Stimulated activated CD4-positive, alpha-beta T cell treated with anti-CD3 and anti-CD28 coated beads, TNF-alpha, amount 100 ng/mL, for 4 hours (primary cell): ENCODE measurements at places on chromosomes 4 and X.

GRCh38 chr4:38791010-38791409 is 8.2 kb upstream of the TLR10 start:
- no peak for DNase-seq

DNA sequence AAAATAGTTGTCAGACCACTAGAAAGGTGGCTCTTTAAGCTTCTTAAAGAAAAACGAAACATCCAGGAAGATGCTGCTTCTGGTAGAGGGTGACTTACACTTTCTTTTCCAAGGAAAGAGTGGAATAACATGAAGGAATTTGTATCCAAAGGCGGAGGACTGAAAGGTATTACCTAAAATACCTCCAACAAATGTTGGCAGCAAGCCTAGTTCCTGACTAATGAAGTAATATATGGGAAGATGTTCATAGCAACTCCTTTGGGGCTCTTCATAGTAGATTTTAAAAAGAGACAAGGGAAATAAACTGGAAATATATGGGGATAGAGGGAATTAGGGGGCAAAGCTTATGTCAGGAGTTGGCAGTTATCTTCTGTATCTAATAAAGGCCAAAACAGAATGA is 116.2 kb downstream of the AASDH start:
- DNase-seq = no peak

- no peak for DNase-seq
These were observed 668.8 kb upstream of the PRKX start for GRCh38 chrX:4382273-4382672.

GRCh38 chr4:140996766-140997165 is 136.5 kb downstream of the RNF150 start:
- DNase-seq = no peak

- DNase-seq = no peak
These were observed 196.1 kb upstream of the GK2 start for GRCh38 chr4:79604152-79604551.

- no peak for DNase-seq
These were observed 328.8 kb upstream of the GATB start for GRCh38 chr4:152089584-152089983.

- DNase-seq = no peak
These were observed 27.4 kb upstream of the PLAC1 start for GRCh38 chrX:134685668-134686067.

- no peak for DNase-seq
These were observed 671.6 kb downstream of the FAT4 start for GRCh38 chr4:125986307-125986706.

GRCh38 chr4:123866796-123867195 is 470.2 kb downstream of the SPRY1 start:
- DNase-seq = no peak
